Large intestine (tissue), 12 donors: ENCODE measurements at places on chromosomes 2 and 18. TPM values are rescaled to one million over a fixed set of nuclear protein-coding genes. Genes with fewer than 3 reads are reported as not detected.

GRCh38 chr2:165795011-165795410 lies 964 bp upstream of the GALNT3 start:
- peak; percentile 29 for DNase-seq

DNA sequence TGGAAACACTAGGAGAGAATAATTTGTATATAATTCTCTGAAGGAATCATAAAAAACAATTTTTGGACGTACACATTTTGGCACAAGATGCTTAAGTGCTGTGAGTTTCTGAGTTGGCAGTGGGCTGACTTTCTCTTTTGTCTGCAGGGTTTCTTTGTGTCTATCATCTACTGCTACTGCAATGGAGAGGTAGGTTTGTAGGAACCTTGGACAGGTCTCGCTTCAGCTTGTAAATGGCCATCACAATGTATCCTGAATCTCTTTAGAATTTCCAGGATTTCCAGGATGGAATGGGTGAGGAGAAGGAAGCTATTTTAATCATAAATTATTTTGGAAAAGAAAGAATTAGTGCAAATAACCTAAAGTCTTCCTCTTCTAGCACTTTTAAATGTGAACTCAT lies 83.9 kb downstream of the PTH2R start:
- no peak for DNase-seq

- no peak for DNase-seq
These were observed 252.9 kb downstream of the ATAD2B start for GRCh38 chr2:23673830-23674679.

DNA sequence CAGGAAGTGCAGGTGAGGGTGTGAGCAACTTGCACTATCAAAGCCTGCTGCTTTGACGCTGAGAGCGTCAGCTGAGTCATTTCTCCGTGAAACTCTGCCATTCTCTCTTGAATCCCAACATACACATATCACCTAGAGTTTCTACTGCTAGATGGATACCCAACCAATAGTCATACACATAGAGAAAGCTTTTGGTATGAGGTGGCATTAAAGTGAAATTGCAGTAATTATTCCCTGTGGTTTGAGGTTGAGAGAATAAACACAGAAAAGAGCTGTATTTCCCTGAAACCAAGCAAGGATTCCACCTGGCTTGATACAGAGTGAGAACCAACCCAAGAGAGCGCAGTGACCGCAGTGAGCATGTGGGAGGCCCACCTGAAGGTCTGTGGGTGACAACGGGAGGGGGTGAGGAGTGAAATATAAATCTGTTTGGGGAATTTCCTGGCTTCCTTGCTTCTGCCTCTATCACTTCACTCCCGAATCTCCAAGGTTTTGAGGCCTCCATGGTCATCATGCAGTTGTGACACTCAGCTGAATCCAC lies 28.8 kb upstream of the TMEM18 start:
- no peak for DNase-seq

DNA sequence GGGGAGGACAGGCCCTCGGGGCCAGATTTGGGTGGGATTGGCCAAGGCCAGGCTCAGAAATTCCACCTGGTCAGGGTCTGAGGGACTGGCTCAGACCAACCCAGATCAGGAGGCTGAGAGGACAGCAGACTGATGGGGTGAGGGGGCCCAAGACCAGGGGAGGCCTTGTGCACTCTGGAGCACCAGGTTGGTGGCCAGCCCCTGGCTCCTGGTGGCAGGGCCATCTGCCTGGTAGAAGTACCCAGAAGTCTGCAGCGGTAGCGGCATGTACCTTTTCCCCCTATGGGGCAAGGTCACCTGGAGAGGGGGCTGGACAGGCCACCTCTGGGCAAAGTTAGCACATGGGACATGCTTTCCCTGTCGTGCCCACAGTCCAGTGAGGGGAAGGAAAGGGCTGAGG lies 21.2 kb upstream of the ODC1 start:
- DNase-seq, result no peak

DNA sequence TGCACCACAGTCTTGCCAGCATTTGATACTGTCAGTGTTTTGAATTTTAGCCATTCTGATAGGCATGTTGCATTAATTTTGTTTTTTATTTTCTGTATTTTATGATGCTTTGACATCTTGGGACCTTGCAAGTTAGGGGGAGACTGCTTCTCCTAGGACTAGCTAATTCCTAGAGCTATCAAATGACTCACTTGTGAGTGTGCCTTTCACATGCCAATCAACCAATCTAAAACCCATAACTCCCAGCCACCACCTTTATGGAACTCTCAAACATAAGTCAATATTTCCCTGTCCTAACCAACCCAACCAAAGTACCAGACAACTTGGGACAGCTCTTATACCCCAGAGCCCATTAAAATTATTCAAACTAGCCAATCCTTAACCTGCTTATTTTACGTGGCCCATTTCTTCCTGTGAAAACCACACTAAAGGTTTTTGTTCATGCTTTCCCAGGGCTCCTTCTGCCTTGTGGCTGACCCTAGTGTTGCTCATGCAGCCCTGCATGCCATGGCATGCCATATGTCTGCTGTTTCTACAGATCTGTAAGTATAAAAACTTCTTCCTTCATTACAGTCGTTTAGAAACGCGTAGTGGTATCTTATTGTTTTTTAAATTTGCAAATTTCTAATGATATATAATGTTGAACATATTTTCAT lies 230.1 kb downstream of the GPD2 start:
- no peak for DNase-seq

- DNase-seq, result no peak
These were observed 4.2 kb downstream of the SEMA4C start for GRCh38 chr2:96865654-96866053.

DNA sequence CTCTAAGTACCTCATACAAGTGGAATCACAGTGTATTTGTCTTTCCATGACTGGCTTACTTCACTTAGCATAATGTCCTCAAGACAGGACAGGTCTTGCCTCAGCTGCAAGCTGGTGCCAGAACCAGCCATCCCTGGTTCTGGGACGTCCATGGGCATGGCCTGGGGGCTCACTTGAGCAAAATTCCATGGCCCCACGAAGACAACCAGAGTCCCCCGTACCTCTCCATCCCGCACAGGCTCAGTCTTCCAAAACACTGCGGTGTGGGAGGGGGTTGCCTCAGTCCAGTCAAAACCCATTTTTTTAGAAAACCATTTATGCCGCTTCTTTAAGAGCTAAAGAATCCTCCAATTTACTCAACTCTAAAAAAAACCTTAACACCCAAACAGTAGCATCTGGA lies 21.7 kb upstream of the CABLES1 start:
- no peak for DNase-seq

DNA sequence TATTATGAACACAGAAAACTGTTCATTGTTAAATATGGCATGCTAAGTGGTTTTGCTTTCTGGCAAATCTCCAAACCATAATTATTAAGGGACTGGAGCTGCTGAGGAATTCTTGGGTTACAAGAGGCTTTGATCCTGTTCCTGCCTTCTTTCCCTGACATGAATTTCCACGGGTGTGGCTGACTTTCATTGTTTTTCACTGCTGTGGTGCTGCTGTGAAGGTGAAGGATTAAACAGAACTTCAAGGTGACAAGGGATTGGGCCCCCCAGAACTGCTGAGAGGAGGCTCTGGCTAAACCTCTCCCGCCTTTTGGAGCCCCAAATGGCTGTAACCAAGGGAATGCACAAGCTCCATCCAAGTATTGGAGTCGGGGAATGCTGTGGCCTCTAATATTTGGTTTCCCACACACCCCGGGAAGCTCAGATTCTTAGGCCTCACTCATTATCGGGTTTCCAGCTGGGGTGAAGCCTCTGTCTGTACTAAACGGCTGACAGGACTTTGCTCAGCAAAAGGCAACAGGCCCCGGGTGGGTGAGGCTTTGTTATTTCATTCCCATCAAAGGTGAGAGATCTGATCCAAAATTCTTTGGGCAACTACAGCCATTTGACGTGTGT lies 29.0 kb upstream of the ZFP36L2 start:
- DNase-seq, result peak; percentile 55

DNA sequence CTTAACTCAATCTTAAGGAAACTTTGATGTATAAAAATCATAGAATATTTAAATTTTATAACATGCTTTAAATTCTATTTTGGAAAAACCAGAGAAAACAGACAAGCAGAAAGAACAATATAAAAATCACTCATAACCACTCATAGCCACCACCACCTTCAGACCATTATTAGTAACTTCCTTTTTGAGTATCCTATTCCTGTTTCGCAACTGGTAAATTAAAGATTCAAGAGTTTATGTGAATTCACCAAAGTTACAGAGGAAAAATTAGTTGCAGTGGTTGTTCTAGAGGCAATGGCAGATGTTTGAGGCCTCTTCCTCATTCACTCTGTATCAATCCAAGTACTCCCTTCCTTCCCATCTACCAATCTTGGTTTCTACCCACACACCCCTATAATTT lies 49.3 kb upstream of the PROKR1 start:
- DNase-seq, result no peak

DNA sequence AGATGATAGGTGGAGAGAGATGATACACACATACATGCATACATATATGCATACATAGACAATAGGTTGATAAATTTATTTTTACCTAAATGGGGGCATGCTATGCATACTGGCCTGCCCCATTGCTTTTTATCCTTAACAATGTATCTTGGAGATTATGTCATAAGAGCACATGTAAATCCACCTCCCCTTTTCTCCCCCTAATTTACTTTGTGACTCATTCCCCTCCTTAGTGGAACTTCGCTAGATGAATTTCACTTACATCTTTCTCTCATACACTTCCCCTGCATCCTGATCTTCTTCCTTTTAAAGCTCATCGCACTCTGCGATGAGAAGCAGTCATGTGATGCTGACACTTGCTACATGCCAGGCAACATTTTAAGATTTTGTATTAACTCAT lies 223.6 kb downstream of the C1D start:
- no peak for DNase-seq

DNA sequence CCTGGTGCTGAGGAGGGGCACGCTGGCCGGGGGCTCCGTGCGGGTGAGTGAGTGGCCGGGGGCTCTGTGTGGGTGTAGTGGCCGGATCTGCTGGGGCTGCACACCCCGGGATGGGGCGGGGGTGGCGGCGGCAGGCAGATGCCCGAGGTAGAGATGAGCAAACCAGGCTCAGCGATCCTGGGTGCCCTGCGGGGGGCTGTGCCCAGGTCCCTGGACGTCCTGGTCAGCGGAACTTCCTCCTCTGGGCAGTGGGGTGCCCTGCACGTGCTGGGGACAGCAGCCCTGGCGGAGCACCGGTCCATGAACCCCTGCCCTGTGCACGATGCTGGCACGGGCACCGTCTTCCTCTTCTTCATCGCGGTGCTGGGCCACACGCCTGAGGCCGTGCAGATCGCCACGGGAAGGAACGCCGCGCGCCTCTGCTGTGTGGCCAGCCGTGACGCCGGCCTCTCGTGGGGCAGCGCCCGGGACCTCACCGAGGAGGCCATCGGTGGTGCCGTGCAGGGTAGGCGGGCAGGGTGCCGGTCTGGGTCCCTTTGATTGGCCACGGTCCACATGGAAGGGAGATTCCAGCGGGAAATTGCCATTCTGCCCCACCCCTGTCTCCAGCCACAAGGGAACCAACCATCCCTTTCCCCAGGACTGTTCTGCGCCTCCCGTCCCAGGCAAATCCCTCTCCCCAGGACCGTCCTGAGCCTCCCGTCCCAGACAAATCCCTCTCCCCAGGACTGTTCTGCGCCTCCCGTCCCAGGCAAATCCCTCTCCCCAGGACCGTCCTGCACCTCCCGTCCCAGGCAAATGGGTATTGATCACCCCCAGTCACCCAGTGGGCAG lies 5.9 kb downstream of the NEU4 start:
- peak; percentile 16 for DNase-seq

GRCh38 chr18:28820353-28820752 lies 643.4 kb upstream of the CDH2 start:
- no peak for DNase-seq

- DNase-seq, result peak; percentile 66
These were observed 760.6 kb upstream of the CHAC2 start for GRCh38 chr2:53006980-53007379.

GRCh38 chr18:37845498-37845897 lies 279.9 kb upstream of the CELF4 start:
- no peak for DNase-seq

The CDH20 gene
- 0.22 TPM for polyA plus RNA-seq

The ZNF385B gene
- 2.0 TPM for polyA plus RNA-seq

The REEP1 gene
- polyA plus RNA-seq, result 36.9 TPM
